Activated T-helper 2 cell treated with anti-CD3 and anti-CD28 coated beads, Interferon-gamma antibody, Interleukin-2, Interleukin-4, amounts not matched to agents 10 μg/mL and 5 μg/mL and 100 μg/mL, durations not matched to agents 14 hours and 24 hours and 36 hours (primary cell): ENCODE measurements at places on chromosomes 2 and 18. TPM values are rescaled to one million over a fixed set of nuclear protein-coding genes. Genes with fewer than 3 reads are reported as not detected.

GRCh38 chr2:28325567-28326468, 66.8 kb upstream of the FOSL2 start:
- no peak for DNase-seq
- H3K27me3 ChIP-seq: no peaks in the 10 kb centered on the region
- peaks cover 12% of the 10 kb centered on the region for H3K36me3 ChIP-seq
- H3K4me1 ChIP-seq: peaks cover 14% of the 10 kb centered on the region
- no peak overlapping the region for H3K4me3 ChIP-seq

- no peak for DNase-seq
- H3K4me3 ChIP-seq: no peak overlapping the region
- no peaks in the 10 kb centered on the region for H3K4me1 ChIP-seq
- H3K27me3 ChIP-seq: no peaks in the 10 kb centered on the region
- no peaks in the 10 kb centered on the region for H3K36me3 ChIP-seq
Observed at GRCh38 chr2:212021947-212022346, 516.7 kb downstream of the ERBB4 start.

GRCh38 chr2:38836791-38837190, 38.9 kb downstream of the DHX57 start:
- H3K4me1 ChIP-seq: no peaks in the 10 kb centered on the region
- DNase-seq: no peak
- H3K36me3 ChIP-seq: peaks cover 24% of the 10 kb centered on the region
- no peaks in the 10 kb centered on the region for H3K27me3 ChIP-seq
- H3K27ac ChIP-seq: no peak overlapping the region

DNA sequence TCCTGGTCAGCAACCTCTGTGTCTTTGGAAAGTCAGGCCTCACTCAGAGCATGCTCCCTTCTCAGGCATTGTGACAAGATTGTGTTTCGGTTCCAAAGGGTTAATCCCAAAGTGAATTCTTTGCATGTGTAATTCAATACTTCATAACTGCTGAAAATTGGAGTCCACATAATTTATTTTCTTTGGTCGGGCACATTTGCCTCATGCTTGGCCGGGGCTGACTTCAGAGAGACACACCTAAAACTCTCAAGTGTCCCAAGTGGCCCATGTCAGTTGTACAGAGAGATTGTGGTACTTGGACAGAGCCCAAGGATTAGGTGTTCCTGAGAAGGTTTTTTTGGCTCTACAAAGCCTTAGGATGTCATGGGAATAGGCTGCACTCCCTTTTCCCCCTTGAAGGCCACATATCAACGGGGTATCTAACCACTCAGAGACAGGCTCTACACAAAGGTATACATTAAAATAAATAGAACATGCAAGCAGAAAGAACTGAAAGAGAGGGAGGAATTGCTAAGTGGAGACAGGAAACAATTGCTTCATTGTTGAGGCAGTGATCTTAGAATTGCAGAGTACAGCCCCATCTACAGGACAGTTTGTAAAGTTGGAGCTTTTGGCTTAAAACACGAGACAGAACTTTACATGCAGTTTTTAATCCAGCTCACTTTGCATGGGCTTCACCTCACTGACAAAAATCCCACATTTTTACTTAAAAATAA, 1232.3 kb upstream of the ZEB2 start:
- peaks cover 23% of the 10 kb centered on the region for H3K4me1 ChIP-seq
- DNase-seq: no peak
- no peaks in the 10 kb centered on the region for H3K36me3 ChIP-seq
- H3K4me3 ChIP-seq: no peak overlapping the region

DNA sequence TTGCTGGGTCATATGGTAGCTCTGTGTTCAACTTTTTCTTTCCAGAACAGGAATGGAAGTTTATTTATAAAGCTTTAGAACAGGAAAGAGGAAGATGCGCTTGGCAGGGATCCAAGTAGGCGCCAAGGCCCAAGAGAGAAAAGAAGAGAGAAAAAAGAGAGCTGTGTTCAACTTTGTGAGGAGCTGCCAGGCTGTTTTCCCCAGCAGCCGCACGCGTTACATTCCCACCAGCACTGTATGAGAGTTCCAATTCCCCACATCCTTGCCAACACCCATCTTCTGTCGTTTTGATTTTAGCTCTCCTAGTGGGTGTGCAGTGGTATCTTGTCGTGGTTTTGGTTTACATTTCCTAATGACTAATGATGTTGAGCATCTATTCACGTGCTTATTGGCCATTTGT, 51.4 kb downstream of the KCNF1 start:
- no peak overlapping the region for H3K4me3 ChIP-seq
- DNase-seq: no peak
- no peaks in the 10 kb centered on the region for H3K4me1 ChIP-seq
- no peak overlapping the region for H3K27ac ChIP-seq
- H3K36me3 ChIP-seq: no peaks in the 10 kb centered on the region

- peaks cover 43% of the 10 kb centered on the region for H3K4me1 ChIP-seq
- DNase-seq: no peak
- peaks cover 88% of the 10 kb centered on the region for H3K36me3 ChIP-seq
Observed at GRCh38 chr2:233849607-233850271, 4.6 kb downstream of the HJURP start.

GRCh38 chr2:187511356-187512315, 42.6 kb downstream of the TFPI start:
- no peak overlapping the region for H3K4me3 ChIP-seq
- H3K27me3 ChIP-seq: peaks cover 4% of the 10 kb centered on the region
- no peaks in the 10 kb centered on the region for H3K36me3 ChIP-seq
- peak overlapping the region; percentile 11 for H3K27ac ChIP-seq

DNA sequence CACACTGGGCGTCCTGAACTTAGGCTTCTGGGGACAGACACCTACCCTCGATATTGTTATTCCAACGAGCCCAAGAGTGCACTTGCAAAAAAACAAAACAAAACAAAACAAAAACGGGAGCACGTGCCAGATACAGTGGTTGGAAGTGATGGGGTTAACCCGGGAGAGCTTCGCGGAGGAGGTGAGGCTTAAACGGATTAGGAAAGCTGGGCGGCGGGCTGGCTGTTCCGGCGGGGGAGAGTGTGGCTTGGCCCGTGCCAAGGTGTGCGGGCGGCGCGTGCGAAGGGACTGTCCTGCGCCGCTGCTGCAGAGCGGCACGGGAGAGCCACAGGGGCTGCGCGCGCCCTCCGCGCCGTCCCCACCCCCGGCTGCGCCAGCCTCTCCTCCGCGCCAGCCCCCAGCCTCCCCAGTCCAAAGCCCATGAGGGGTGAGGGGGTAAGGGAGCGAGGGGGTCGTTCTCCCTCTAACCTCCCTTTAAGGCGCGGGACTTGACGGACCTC, 1.5 kb upstream of the SLC30A3 start:
- peaks cover 40% of the 10 kb centered on the region for H3K27me3 ChIP-seq
- H3K36me3 ChIP-seq: no peaks in the 10 kb centered on the region
- DNase-seq: no peak

- no peak overlapping the region for H3K4me3 ChIP-seq
- no peak overlapping the region for H3K27ac ChIP-seq
- peaks cover 20% of the 10 kb centered on the region for H3K27me3 ChIP-seq
- no peaks in the 10 kb centered on the region for H3K4me1 ChIP-seq
- no peaks in the 10 kb centered on the region for H3K36me3 ChIP-seq
Observed at GRCh38 chr2:112849956-112850355, 13.4 kb upstream of the IL1B start.

- DNase-seq: no peak
- H3K27ac ChIP-seq: no peak overlapping the region
- peaks cover 13% of the 10 kb centered on the region for H3K4me1 ChIP-seq
- no peak overlapping the region for H3K4me3 ChIP-seq
Observed at GRCh38 chr2:20781656-20782265, 41.1 kb downstream of the LDAH start.

- H3K36me3 ChIP-seq: peaks cover 10% of the 10 kb centered on the region
- no peak overlapping the region for H3K27ac ChIP-seq
- no peak overlapping the region for H3K4me3 ChIP-seq
- DNase-seq: no peak
Observed at GRCh38 chr18:57438743-57439608, 3.8 kb downstream of the ONECUT2 start.

- no peaks in the 10 kb centered on the region for H3K4me1 ChIP-seq
- H3K36me3 ChIP-seq: no peaks in the 10 kb centered on the region
- H3K27me3 ChIP-seq: peaks cover 36% of the 10 kb centered on the region
- no peak overlapping the region for H3K4me3 ChIP-seq
Observed at GRCh38 chr2:202040079-202040844, 6.6 kb downstream of the FZD7 start.

DNA sequence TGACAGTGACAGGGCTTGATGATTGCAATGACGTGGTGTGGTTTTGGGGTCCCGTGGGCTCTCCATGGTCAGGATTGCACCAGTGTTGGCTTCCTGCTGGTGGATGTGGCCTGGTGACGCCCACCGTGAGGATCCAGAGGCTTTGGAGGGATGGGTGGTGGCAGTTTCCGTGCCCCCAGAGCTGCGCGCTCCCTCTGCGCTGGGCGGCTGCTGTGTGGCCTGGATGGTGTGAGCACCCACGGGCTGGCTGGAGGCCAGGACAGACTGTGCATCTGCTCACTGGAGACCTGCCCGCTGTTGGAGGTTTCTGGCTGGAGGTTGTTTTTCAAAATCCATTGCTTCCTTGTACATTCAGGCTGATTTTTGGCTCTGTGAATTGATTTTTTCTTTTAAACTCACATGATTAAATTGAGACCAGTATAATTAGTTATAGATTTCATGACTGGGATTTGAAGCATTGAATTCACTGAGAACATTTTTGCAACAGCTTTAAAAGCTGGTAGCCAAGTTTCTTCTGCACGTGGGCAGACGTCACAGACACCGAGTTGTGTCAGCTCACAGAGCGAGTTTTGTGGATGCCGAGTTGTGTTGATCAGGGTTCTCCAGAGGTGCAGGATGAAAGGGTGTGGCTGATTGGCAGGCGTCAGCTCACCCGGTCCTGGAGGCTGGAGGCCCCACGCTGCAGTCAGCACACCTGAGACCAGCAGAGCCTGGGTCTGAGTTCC, 72.7 kb downstream of the KCNG2 start:
- H3K36me3 ChIP-seq: no peaks in the 10 kb centered on the region
- no peak overlapping the region for H3K27ac ChIP-seq
- no peak overlapping the region for H3K4me3 ChIP-seq
- no peak for DNase-seq

DNA sequence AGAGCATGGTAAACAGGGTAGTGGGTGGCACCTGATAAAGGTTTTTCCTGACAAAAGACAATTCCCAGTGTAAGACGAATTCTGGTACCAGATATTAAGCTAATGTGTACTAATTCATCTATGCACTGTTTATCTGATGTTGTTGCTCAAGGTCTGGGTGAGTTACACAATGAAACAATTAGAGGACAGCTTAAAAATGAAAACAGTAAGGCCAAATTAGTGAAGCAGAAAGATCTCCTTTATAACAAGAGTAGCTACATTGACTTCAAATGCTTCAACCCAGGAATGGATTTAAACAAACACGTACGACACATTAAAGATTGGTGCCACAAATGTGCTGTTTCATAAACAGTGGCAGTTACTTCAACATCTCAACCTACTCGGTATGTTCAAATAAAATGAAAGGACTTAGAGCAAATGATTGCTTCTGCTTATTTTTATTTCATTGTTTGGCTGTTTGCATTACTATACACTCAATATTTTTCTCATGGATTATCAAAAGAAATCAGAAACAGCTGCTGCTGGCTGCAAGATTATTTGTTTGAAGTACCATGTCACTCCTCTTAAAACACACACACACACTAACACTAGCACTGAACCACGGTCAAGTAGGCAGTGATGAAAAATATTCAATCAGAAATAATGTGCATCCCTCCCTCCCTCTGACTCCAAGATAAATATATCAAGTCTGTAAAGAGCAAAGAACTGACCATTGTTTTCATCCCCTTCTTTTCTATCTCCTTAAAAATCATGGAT, 94.4 kb upstream of the RND3 start:
- no peak overlapping the region for H3K4me3 ChIP-seq
- no peaks in the 10 kb centered on the region for H3K36me3 ChIP-seq
- H3K4me1 ChIP-seq: no peaks in the 10 kb centered on the region
- no peak overlapping the region for H3K27ac ChIP-seq

DNA sequence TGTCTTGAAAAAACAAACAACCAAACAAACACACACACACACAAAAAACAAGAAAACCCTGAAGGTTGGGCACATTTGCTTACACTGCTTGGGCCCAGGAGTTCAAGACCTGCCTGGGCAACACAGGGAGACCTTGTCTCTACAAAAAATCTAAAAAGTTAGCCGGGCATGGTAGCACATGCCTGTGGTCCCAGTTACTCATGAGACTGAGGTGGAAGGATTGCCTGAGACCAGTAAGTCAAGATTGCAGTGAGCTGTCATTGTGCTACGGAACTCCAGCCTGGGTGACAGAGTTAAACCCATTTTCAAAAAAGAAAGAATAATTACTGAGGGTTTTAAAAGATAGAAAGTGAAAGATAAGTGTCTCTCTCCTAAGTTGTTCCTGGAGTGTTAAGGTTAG, 103.4 kb downstream of the MBD5 start:
- no peaks in the 10 kb centered on the region for H3K27me3 ChIP-seq
- no peaks in the 10 kb centered on the region for H3K4me1 ChIP-seq
- no peak overlapping the region for H3K27ac ChIP-seq
- H3K4me3 ChIP-seq: no peak overlapping the region

DNA sequence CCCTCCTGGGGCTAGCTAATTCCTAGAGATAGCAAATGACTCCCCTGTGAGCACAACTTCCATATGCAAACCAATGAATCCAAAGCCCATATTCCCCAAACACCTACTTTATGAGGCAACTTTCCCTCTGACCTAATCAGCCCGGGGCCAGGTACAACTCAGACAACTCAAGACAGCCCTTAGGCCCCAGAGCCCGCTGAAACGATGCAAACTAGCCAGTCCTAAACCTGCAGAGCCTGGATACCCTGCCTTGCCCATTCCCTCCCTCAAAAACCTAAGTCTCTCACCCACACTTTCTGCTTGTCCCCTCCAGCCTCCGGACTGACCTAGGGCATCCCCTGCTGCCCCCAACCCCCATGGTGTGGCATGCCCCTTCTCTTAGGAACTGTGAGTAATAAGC, 142.8 kb downstream of the ACTR3 start:
- H3K27me3 ChIP-seq: peaks cover 16% of the 10 kb centered on the region
- H3K4me1 ChIP-seq: no peaks in the 10 kb centered on the region
- H3K36me3 ChIP-seq: no peaks in the 10 kb centered on the region
- no peak for DNase-seq
- H3K4me3 ChIP-seq: no peak overlapping the region

DNA sequence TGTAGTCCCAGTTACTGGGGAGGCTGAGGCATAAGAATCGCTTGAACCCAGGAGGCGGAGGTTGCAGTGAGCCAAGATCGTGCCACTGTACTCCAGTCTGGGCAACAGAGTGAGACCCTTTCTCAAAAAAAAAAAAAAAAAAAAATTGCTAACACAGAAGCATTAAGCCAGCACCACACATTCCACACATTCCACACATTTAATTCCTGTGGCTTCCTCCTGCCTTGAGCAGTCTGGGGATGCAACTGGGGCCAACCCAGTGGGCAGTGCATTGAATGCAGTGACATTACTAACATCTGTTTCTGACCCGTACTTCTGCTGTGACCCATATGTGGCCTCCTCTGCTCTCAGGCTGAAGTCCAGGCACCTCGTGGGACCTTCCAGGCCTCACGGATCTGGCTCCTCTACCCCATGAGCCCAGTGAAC, 107.0 kb downstream of the BCL2L11 start:
- H3K27me3 ChIP-seq: peaks cover 30% of the 10 kb centered on the region
- H3K27ac ChIP-seq: no peak overlapping the region
- no peaks in the 10 kb centered on the region for H3K36me3 ChIP-seq
- no peaks in the 10 kb centered on the region for H3K4me1 ChIP-seq

SERPINB3 gene
- total RNA-seq: not detected in 2 replicates

SESTD1 gene
- total RNA-seq: 9.8 and 14.3 TPM in 2 replicates

CFAP53 gene
- total RNA-seq: 0.25 and 0.51 TPM in 2 replicates

PRLH gene
- not detected in 2 replicates for total RNA-seq

ZNF2 gene
- total RNA-seq: 3.3 and 3.6 TPM in 2 replicates
